ENCODE measurements at places on chromosomes 1 and 21.
A peak's percentile ranks its signal among the peaks of the same experiment; 100 is the strongest.

GRCh38 chr1:33610864-33611455, 138.5 kb downstream of the ZSCAN20 start:
- no peak for DNase-seq

DNA sequence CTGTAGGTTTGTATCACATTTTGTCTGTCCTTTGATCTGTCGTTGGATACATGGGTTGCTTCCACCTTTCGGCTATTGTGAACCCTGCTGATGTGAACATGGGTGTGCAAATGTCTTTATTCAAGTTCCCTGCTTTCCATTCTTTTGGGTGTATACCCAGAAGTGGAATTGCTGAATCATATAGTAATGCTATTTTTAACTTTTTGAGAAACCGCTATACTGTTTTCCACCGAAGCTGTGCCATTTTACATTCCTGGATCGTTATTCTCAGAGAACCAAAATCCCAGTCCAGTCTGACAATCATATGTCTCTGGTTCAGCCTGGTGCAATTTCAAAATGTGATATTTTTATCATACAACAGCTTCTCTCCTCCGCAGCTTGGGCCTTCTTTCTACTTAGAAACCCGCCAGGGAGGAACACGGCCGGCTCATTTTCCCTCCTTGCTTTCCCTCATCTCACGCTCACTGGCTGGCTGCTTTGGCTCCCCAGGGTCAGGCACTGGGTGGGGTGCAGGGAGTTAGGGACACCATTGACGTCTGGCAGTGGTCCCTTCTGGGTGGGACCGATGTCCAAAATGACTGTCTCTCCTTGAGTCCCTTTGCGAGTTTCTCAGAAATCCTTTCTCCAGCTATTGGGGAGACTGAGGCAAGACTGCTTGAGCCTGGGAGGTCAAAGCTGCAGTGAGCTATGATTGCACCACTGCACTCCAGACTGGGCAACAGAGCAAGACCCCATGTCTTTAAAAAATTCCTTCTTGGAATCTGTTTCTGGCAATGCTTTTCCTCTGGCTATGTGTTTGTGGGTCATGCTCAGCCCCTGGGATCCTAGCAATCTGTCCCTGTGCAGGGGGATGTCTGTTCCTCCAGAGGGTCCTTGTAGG, 73.5 kb upstream of the AKT3 start:
- no peak for DNase-seq

DNA sequence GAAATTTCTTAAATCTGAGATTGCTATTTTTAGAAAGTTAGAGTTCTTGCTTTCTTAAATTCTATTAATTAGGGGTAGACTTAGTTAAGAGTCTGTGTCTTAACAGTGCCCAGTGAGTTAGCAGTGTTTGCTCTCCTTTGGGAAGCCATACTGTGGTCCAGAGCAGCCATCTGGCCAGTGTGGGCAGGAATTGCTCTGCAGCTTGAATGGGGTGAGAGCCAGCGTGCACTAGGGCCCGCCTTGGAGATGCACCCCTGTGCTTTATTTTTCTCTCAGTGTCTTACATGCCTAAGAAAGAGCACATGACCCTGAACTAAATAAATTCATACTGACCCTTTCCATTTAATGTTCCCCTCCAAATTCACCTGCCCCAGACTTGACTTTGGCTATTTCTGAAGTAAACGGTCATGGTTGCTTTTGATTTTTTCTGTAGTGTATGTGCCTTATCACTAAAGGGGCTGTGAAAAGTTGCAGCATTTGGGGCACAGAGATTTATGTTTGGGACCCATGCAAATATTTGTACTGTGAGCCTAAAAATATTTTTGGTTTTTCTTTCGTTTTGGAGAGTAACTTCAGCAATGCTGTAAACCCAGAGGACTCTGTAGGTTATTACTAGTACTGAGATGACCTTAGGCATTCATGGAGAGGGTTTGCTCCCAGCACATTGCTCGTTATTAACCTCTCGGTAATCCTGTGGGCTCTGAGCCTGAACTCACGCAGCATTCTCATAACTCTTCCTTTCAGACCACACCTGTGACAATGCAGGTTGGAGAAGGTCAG, 21.3 kb upstream of the KCNQ4 start:
- no peak for DNase-seq

GRCh38 chr1:36689992-36690391, 207.3 kb upstream of the CSF3R start:
- DNase-seq = no peak

DNA sequence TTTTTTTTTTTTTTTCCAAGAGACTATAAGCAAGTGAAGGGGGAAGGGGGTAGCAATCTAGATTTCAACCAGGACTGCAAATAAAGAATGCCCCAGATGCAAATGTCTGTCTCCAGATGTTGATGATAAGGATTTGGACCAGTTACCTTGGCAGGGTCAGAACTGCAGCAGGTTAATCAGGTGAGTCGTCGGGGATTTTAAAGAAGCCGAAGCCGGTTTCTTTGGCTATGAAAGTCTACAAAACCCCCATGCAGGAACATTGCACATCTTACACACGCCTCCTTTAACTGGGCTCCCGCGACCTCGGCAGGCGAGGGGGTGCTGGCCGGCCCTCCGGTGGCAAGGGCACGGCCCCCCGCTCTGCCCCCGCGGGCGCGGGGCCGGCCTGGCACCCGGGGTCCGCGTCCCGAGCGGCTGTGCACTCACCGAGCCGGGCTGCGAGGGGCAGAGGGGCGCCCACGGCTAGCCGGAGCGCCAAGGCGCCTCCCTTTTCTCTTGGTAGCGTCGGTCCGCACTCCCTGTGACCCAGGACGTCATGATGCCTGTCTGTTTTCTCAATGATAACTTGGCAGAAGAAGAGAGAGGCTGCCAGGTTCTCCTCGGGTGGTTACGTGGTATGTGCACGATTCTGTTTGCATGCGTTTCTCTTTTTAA, 366.3 kb upstream of the ESRRG start:
- no peak for DNase-seq

DNA sequence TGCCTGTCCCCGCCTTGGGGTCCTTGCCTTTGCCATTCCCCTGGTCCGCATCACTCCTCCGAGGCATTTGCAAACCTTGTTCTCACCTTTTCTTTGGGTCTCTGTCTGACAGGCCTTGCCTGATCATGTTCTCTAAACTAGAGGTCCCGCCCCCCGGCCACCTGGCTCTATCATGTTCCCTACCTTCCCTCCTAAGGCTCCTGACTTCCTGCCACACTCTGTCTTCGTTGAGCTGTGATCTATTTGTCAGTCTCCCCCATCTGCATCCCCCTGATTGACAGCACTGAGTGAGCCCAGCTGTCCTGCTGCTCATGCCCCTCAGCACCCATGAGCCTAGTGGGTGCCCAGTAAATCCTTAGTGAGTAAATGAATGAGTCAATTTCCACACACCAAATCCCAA, 22.8 kb downstream of the ERG start:
- DNase-seq = no peak

DNA sequence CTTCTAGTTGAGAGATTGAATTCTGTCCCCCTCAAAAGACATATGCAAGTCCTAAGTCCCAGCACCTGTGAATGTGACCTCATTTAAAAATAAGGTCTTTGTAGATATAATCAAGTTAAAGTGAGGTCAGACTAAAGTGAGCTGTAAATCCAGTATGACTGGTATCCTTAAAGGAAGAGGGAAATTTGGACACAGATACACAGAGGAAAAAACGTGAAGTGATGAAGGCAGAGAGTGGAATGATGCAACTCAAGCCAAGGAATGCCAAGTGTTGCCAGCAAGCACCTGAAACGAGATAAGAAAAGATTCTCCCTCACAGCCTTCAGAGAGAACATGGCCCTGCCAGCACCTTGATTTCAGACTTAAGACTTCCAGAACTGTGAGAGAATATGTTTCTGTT, 444.7 kb upstream of the VAMP3 start:
- no peak for DNase-seq

GRCh38 chr1:29425631-29426030, 189.3 kb downstream of the PTPRU start:
- no peak for DNase-seq

GRCh38 chr1:17235135-17235885, 13.6 kb upstream of the PADI3 start:
- no peak for DNase-seq

DNA sequence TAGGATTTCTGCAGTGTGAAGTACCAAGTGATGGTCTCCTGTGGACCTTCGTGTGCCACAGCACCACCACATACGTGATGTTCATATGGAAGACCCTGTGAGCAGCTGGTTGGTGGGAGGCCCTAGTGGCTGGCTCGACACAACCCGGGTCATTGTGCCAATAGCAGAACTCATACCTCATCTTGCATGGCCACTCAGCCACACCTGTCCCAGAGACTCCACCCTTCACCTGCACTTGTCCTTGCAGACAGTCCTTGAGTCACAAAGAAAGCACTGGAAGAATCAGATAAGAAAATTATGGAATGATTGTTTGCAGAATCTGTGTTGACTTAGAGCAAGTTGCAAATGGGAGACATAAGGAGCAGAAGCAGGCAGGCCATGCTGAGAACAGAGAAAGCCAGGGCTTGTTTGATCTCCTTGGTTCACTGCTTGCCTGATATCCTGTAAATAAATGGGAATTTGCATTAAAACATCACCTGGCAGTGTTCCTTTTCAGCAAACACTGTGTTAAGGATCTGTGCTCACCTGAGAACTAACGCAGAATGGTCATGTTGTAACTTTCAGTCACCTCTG, 307.7 kb downstream of the SIPA1L2 start:
- DNase-seq = no peak

- DNase-seq = no peak
Observed at GRCh38 chr1:119903443-119903835, 7.1 kb upstream of the ADAM30 start.

GRCh38 chr1:91754816-91755580, 131.0 kb downstream of the TGFBR3 start:
- DNase-seq = no peak

- no peak for DNase-seq
Observed at GRCh38 chr1:30901798-30902581, 6.6 kb downstream of the SDC3 start.

GRCh38 chr1:219987325-219987724, 59.0 kb upstream of the SLC30A10 start:
- no peak for DNase-seq

- DNase-seq = peak; percentile 96
Observed at GRCh38 chr21:42009831-42010506, at the start of gene ZBTB21. Gene ZBTB21 (minus strand): TSS chr21:42010360. CDS start chr21:41994095, 16,265 bp downstream.

DNA sequence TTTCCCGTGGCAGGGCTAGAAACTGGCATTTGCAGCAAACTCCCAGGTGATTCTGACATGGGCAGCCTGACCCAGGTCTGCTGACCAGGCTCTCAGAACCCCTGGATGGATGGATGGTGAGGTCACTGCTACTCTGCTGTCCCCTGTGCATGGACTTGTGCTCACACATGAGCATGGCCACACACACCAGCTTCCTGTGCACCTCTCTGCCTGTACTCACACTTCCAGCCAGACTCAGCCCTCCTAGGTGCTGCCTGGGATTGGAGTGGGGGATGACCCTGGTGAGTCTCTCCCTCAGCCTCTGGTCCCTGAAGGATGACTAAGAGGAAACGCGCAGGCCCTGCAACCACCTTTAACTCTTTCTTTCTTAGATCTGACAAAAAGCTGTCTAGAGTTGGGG, 361.1 kb downstream of the HHAT start:
- no peak for DNase-seq

GRCh38 chr21:41091616-41092015, 76.3 kb upstream of the BACE2 start:
- DNase-seq = no peak

DNA sequence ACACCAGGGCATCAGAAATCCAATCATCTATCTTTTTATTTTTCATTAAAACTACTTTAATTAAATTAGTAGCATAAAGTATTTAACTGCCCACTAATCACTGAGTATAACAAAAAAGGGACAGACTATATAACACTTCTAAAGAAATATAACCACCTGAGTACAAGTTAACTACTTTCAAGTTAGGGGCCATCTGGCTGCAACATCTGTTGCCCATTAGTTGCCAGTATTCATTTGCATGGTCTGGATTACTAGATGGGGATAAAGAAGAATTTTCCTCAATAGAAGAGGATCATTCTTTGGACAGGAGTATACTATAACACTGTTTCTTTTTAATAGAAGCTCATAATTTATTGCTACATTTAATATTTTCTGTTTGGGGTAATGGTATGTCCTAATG, 446.4 kb downstream of the AMY1C start:
- DNase-seq = no peak

DNA sequence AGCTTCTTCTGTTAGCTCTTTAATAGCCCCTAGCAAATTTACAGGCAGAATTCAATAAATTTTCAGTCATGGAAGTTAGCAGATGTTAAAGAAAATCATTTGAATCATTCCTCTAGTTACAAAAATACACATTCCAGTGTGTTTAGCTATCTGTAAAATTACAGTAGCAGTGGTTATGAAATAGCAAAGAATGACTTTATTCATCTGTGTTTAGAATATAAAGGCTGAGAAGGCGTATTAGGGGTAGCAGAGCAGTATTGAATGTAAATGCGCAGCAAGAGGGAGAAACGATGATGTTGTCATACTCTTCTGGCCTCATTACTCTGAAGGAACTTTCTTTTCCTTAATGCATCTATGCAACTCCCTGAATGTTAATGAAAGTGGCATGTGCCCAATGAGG, 106.2 kb upstream of the CYYR1 start:
- no peak for DNase-seq

DNA sequence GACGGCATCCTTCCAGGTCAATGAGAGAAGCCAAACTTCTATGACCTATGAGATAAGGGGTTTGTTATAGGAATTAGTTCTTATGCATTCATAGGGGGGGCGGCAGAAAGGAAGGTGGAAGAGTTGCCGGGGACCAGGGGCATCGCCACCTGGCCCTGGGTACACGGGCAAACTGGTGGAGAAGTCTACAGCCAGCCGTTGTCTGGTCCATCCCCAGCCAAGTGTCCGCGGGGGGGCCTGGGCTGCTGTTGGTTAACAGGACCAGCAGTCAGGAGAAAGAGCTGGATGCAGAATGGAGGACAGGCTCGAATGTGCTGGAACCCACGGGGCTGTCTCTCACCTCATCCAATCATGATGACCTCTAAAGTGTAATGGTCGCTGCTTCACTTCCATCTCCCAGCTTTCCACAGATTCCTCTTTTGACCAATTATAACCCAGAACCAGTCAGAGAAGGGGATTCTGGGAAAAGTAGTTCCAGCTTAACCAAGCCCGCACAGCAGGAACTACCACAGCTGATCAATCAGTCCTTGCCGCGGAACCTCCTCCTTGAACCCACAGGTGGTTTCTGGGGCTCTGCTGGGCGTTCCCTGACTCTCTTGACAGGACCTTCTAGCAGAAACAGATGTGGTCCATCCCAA, 17.8 kb downstream of the TMEM51 start:
- DNase-seq = no peak

DNA sequence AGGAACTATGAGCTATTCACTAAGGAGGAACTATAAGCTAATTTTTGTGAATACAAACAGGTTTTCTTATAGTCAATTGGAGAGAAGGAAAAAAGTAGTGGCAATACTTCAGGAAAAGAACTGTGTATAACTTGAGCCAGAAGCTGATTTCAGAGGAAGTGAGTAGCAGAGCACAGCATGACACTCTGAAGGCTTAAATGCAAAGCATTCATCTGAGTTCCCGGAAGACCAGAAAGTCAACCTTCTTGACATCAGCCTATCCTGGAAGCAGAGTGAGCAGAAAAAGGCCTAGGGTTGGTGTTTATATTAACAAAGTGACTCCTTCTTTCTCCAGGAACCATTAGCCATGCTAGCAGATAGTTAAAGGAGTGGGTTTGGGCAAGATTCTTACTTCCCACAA, 545.2 kb downstream of the MRPL39 start:
- DNase-seq = no peak

All from stimulated activated CD4-positive, alpha-beta T cell treated with anti-CD3 and anti-CD28 coated beads, Interleukin-1b, Interleukin-23, amount 100 ng/mL, for 1 hour (primary cell).